ENCODE measurements at places on chromosomes 7 and 10. TPM values are rescaled to one million over a fixed set of nuclear protein-coding genes. Genes with fewer than 3 reads are reported as not detected.

Gene KCP
- polyA plus RNA-seq, result 7.7 TPM

- peaks cover 5% of the 10 kb centered on the region for H3K4me1 ChIP-seq
- no peaks in the 10 kb centered on the region for H3K36me3 ChIP-seq
- H3K27me3 ChIP-seq, result no peaks in the 10 kb centered on the region
- no peak for DNase-seq
- H3K27ac ChIP-seq, result no peak overlapping the region
- H3K4me3 ChIP-seq, result no peak overlapping the region
Observed at GRCh38 chr10:80524190-80524909, 13.4 kb upstream of the SH2D4B start.

DNA sequence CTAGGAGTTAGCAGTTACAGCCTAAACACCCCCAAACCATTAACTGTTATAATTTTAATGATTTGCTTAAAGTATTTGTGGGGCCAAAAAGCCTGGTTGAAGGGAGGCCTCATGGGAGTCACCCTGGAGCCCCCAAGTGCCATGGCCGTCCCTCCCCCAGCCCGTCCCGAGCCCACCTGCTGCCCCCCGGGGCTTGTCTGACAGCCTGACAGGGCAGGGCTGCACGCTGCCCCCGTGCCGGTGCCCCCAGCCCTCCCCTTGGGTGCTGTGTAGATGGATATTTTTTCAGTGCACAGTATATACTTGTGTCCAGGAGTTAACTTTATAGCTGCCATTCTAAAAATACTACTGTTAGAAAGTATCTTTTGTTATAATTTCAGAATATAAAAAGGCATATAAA is 108.4 kb downstream of the CYTH3 start:
- no peak for DNase-seq
- peaks cover 3% of the 10 kb centered on the region for H3K36me3 ChIP-seq
- no peaks in the 10 kb centered on the region for H3K27me3 ChIP-seq
- H3K4me1 ChIP-seq, result no peaks in the 10 kb centered on the region
- H3K4me3 ChIP-seq, result no peak overlapping the region
- no peak overlapping the region for H3K27ac ChIP-seq

Gene PKD2L1
- 0.17 TPM for polyA plus RNA-seq
